ENCODE measurements at places on chromosomes 5 and 9.

DNA sequence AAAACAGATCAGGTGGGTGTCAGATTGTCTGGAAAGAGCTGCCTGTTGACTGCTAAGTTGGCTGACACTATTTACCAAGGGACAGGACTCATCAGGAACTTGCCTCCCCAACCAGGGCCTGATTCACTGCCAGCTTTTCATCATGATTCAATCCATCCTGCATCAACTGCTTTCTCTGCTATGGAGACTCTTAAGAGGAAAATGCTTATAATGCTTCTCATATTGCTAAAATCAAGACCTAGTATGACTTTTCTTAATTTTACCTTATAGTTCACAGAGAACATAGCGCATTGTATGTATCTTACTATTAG, 21.3 kb downstream of the HTR4 start:
- DNase-seq: no peak

GRCh38 chr5:134026521-134027287, 21.9 kb upstream of the VDAC1 start:
- DNase-seq: peak; percentile 62

- DNase-seq: no peak
Observed at GRCh38 chr5:56616454-56617160, 198.7 kb upstream of the MAP3K1 start.

DNA sequence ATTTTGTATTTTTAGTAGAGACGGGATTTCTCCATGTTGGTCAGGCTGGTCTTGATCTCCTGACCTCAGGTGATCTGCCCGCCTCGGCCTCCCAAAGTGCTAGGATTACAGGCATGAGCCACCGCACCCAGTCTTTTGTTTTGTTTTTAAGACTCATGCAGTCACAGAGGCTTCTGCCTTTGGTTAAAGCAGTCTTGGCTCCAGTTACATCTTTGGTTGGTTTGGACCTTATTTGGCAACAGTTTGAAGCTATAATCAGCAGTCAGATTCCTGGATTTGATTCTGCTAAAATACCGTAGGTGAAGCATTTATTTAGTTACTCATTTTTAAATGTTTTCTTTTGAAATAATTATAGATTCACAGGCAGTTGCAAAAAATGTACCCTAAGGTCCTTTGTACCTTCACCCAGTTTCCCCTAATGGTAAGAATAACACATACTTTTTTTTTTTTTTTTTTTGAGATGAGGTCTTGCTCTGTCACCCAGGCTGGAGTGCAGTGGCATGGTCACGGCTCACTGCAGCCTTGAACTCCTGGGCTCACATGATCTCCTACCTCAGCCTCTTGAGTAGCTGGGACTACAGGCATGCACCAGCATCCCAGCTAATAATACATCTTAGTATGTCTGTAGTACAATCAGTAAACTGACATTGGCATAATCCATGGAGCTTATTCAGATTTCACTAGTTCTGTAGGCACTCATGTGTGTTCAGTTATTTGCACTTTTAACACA, 15.7 kb downstream of the USP20 start:
- no peak for DNase-seq

DNA sequence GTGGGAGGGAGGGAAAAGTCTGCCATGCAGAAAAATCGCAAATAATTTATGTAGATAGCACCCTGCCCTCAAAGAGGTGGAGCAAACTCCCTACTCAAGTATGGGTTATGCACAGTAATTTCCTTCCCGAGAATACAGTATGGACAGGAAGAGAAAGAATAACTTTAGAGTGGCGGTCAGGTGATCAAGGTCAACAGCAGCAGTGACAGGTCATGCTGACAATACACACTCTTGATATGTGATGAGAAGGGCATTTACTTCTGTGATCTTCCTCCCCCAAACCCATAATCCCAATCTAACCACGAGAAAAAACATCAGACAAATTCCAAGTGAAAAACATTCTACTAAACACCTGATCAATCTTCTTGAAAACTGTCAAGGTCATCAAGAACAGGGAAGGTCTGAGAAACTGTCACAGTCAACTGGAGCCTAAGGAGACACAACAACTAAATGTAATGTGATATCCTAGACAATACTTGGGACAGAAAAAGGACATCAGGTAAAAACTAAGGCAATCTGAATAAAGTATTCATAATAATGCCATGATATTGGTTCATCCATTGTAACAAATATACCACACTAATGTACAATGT, 11.7 kb downstream of the BICD2 start:
- no peak for DNase-seq

- no peak for DNase-seq
Observed at GRCh38 chr5:156698323-156698722, 151.8 kb upstream of the PPP1R2B start.

DNA sequence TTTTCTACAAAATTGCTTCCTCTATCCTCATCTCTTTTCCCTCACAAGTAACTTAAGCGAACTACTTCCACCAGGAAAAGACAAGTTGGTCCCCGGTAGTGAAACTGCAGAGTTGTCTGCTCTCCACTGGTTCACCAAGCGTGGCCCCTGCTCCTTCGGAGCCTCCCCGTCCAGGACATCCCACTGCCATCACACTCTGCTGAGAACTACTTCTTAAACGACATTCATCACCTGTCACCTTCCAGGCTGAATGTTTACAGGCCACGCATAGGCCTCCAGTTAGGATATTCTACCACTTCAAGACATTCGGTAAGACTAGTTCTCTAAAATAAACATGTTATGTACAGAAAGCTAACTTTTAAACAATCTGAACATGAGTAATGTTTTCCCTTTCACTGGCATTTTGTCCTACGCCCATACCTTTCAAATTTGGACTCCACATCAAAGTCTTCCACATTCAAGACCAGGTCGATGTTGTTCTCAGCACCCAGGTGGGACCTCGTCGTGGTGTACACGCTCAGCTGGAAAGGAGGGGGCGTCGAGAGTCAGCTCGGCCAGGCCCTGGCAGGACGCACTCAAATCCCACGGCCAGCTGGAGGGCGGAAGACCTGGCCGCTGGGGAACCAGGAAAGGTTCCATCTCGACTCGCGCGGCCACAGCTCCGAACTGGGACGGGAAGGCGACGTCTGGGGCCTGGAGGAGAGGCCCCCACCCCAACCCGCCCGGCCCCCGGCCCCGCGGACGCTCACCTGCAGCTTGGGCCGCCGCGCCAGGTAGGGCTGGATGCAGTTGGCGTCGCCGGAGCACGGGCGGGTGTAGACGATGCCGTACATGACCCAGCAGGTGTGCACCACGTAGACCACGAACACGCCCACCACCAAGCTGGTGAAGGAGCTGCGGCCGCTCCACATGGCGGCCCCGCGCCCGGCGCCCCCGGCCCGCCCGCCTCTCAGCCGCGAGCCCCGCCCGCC, 683 bp downstream of the CLPTM1L start:
- DNase-seq: peak; percentile 67

- DNase-seq: peak; percentile 65
Observed at GRCh38 chr5:27472000-27472763, 433.8 kb upstream of the CDH9 start.

GRCh38 chr5:125446986-125447385, 700.5 kb upstream of the ZNF608 start:
- no peak for DNase-seq

DNA sequence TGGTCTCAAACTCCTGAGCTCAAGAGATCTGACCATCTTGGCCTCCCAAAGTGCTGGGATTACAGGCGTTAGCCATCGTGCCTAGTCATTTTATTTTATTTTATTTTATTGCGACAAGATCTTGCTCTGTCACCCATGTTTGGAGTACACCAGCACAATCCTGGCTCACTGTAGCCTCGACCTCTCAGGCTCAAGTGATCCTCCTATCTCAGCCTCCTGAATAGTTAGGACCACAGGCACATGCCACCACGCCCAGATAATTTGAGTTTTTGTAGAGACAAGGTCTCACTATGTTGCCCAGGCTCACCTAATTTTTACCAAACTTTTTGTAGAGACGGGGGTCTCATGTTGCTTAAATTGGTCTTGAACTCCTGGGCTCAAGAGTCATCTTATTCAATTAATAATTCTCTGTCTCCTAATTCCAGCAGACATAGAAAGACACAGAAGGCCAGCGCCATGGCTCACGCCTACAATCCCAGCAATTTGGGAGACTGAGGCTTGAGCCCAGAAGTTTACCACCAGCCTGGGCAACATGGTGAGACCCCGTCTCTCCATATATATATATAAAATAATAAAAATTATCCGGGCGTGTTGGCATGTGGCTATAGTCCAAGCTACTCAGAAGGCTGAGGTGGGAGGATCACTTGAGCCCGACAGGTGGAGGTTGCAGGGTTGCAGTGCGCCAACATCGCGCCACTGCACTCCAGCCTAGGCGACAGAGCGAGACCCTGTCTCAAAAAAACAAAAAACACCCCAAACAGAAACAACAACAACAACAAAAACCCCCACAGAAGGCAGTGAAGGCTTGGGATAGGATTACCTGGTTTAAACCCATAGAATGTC, 1.0 kb upstream of the UBAP1 start:
- DNase-seq: no peak

DNA sequence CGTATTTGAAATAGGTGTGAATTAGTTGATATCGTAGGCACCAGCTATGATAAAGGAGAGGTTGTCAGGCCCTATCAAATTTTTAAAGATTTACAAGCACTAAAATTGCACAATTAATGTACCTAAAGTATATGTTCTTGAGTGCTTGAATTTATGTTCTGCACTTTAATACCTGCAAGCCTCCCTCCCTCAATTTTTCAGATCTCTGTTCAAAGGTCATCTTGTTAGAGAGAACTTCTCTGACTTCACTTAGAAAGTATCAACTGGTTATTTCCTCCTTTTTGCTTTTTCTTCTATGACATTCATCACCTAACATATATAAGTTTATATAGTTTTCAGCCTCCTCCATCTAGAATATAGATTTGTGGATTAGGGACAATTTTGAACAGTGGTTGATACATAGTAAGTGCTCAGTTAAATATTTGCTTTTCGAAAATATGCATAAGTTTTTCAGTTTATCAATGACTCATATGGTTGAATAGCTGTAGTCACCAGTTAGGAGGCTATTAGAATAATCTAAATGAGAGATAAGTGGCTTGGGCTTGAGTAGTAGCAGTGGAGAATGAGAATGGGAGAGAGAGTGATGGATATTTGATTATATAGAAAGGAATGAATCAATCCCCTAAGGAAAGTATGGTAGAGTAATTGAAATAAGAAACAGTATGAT, 37.3 kb downstream of the LOX start:
- DNase-seq: no peak

DNA sequence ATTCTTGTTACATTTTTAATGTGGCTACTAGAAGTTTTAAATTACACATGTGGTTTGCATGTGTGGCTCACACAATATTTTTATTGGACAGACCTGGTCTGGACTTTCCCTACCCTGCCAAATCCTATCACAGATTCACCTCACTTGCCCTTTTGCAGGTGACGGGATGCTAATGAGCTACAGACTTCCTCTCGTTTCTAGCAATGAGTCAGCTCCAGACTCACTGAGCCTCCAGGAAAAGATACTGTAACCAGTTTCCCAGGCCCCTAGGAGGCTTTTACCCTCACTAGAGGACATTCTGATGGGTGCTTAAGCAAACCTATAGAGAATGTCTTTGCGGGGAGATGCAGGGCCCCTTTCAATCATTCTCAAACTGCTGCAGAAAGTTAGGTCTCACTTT, 135.4 kb downstream of the WDR41 start:
- peak; percentile 59 for DNase-seq

GRCh38 chr5:150670275-150670947, 9.4 kb downstream of the MYOZ3 start:
- no peak for DNase-seq

Measured in GM23248 (cell line).